ENCODE measurements at places on chromosomes 16 and 17.

GRCh38 chr16:88643644-88643932, 5.2 kb downstream of the IL17C start:
- DNase-seq = no peak

- DNase-seq = no peak
Observed at GRCh38 chr16:56262551-56263245, 71.4 kb downstream of the GNAO1 start.

DNA sequence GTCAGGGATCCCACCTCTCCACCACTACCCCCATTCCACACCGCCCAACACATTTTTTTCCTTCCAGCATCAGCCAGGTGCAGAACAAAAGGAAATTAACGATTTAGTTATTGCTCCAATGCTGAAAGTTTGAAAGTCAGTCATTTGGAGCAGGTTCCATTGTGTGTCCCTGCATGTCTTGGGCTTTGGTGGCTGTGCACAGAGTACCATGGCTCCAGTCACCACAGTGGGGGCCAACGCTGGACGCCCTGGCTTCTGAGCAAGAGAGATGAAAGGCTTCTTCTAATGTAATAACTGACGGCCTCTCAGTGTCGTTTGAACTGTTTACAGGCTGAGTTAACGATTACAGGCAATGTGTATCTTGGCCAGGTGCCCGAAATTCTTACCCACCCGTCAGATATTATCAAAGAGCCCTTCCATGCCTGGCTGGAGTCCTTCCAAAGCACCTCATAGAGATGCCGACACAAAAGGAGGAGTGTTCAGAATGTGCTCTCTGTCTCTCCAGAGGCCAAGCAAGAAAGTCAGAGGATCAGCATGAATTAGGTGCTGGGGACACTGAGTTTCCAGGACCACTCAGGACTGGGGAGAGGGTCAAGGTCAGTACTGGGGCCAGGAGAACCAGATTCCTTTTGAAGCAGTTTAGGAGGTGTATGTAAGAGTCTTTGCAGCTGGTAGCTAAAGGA, 25.9 kb downstream of the RNF43 start:
- DNase-seq = peak; percentile 67

DNA sequence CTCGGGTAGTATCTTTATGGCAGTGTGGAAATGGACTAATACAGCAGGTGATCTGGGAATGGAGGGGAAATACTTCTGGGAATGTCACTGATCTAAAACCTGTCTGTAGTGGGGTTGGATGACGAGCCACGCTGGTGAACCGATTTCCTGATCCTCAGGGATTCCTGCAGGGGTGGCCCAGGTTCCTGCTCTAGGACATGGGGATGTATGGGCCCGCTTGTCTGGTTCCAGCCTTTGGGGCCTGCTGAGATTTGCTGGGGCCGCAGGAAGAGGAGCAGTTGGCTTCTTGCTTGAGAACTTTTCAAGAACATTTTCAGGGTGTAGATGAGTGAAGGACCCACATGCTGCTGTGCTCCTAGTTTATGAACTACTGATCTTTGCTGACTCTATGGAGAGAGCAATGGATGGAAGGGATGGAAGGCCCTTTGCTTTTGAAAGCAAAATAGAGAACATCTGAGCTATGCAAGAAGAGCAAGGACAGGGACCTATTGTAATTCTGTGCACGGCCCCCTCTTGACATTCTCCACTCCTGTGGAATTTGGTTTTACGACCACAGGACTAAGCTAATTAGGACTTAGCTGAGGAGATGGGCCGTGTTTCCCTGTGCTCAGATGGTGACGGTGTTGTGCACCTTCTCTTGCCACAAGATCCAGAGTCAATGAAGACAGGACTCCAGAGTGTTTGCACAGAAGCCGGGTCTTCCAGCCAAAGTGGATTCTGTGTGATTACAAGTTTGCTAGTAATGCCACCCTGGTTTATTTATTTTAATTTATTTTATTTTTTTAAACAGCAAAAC, 90.5 kb downstream of the SEC14L1 start:
- DNase-seq = no peak

DNA sequence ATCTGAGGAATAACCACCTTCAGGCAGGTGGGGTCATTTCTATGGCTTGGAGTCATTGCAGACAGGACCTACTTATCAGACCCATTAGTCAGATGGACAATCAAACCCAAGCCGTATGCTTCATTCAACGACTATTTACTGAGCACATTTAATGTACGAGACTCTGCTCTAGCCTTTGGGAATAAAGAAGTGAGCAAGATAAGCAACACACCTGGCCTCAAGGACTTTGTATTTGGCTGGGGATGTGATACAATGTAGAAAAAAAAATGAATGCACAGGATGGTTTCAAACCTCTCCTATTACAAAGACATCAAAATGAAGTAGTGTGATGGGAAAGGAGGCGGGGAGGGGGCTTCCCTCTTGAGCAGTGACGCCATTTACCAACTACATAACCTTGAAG, 311.7 kb downstream of the PMP22 start:
- DNase-seq = no peak

- DNase-seq = no peak
Observed at GRCh38 chr17:15364615-15365014, 23.2 kb upstream of the TEKT3 start.

- no peak for DNase-seq
Observed at GRCh38 chr16:80265624-80266306, 275.0 kb upstream of the DYNLRB2 start.

GRCh38 chr17:63082273-63082861, 116.3 kb downstream of the TANC2 start:
- DNase-seq = no peak

GRCh38 chr17:80092959-80093358, 8.4 kb upstream of the GAA start:
- DNase-seq = no peak

DNA sequence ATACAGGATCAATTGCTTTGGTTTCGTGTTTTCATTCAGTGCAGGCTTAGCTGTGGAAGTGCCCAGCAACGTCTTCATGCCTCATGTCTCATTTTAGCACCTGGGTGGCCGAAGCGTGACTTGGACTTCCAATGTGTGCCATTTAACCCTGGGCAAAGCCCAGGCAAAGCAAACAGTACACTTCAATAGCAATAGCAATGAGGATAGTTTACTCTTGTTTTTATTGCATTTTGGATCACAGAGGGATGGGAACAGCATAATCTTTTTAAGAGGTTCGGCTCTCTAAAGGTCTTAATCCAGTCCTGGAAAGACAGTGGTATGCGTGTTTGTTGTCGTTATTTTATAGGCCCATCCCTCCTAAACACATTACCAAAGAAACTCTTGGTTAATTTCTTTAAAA, 86.2 kb downstream of the HS3ST3B1 start:
- no peak for DNase-seq

DNA sequence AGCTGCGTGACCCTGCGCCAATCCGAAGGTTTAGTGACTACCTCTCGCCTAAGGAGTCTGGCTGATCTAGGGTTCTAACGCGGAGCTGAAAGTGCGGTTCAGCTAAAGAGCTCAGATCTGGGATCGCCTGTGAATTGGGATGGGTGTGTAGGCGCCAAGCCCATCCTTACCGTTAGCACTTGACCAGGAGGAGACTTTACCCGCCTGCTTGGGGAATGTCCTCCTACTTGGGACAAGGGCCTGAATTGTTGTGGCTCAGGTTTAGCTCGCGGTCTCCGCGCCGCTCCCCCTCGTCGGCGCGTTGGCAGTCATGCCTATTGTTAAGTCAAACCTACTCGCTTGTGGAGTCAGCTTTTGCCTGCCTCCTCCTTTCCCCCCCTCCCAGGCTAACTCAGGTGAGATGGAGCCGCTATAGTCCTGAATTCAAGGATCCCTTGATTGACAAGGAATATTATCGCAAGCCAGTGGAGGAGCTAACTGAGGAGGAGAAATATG, 480 bp downstream of the MRPS7 start:
- no peak for DNase-seq

DNA sequence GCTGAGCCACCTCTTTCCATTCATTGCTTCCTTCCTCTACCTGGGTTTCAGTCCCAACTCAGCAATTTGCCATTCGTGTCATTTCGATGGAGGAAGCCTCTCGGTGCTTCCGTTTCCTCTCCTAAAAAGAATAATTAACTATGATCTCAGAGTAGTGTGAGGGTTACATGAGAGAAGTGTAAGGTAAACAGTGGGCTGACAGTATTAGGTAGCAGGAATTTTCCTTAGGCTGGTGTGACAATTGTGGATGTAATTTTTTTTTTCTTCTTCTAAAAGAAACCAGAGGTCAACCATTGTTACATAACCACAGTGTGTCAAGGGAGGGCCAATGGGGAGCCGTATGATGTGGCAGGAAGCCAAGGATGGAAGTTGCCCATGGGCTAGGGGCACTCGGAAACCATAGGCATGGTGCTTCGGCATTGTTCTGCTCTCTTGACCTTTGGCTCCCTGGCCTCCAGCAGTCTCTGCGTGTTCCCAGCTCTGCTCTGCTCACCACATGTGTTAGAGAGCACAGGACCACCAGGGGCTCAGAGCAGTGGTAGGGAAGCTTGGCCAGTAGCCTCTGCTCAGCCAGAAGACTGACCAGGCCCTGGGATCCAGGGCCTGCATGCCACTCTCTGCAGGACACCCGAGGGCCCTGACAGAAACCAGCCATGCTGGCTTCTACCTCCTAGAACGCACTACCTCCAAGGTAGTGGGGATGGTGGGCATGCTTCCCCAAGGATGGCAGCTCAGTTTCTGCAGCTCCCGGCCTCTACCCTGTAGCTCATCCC, 2.0 kb upstream of the TOP2A start:
- no peak for DNase-seq

- no peak for DNase-seq
Observed at GRCh38 chr17:41689497-41690299, 1.0 kb downstream of the EIF1 start.

DNA sequence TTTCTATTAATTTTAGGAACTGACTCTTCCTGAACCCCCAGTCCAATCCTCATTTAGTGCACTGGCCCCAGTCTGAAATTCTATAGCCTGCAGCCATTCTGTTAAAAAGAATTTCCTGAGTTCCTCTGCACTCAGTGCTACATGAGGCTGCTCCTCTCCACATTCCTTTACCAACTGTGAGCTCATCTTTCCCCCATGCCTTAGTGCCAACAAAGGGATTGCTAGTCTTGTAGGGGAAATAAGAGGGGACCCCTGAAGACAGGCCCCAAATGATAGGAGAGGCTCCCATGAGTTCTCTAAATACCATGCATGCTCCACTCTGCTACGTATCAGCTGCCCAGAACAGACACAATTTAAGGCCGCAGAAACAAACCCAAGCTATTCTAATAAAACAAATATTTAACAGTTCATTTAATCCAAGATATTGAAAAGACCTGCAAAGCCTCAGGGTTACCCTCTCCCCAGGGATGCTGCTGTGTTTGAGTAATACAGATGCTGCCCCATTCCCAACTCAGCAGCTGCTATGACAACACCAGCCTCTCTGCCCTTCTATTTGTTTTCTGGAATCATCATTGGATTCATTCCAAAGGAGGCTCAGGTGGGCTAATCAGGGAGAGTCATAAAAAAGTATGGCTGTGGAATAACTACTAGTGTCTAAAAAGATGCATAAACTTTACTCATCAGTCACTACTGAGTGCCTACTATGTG, 228.5 kb downstream of the TOX3 start:
- DNase-seq = peak; percentile 0

DNA sequence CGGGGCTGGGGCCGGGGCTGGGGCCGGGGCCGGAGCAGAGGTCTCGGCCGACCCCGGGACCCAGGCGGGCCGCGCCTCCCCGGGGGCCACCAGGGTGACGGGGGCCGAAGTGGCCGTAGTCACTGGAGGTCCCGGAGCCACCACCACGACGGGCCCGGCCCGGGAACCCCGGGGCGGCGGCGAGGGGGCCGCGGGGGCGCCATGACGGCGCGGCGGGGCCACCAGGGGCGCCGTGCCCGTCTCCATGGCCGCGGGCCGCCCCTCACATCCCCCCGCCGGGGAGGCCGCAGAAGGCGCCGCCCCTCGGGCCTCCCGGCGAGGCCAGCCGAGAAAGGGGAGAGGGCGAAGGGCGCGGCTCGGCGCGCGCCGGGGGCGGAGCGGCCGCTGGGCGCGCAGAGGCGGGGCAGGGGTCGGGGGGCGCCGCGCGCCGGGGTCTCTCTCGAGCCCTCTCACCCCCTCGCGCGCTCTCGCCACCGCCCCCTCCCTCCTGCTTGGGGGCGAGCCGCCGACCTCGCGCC, 297 bp downstream of the TBC1D10B start:
- DNase-seq = no peak

GRCh38 chr17:60094754-60095153, 16.0 kb upstream of the HEATR6 start:
- no peak for DNase-seq

- no peak for DNase-seq
Observed at GRCh38 chr16:30185683-30186421, 2.5 kb downstream of the CORO1A start.

- DNase-seq = no peak
Observed at GRCh38 chr16:12021578-12022253, 45.2 kb downstream of the SNX29 start.

DNA sequence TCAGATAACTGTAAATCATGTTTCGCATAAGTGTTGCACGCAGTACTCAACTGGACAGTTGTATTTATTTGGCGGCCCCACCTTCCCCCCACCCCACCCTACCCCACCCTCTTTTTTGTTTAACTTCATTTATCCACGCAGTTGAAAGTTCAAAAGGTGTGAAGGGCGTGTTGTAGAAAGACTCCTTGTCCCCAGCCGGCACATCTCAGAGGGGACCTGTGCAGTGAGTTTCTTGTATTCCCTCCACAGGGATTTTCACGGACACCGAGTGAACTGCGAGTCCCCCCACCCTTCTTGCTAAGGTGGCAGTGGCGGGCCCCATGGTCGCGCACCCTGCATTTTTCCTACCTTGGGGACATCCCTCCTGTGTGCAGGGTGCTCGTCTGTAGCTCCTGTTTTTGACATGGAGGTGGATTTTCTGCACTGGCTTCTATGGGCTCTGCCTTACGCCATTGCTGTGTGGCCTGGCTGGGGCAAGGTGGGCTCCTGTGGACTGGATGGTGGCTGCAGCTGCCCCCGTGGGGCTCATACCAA, 36.2 kb downstream of the ADCY7 start:
- DNase-seq = no peak

GRCh38 chr16:58013201-58013956, 12.2 kb downstream of the USB1 start:
- no peak for DNase-seq

- peak; percentile 63 for DNase-seq
Observed at GRCh38 chr17:57097832-57098421, 12.9 kb downstream of the AKAP1 start.

DNA sequence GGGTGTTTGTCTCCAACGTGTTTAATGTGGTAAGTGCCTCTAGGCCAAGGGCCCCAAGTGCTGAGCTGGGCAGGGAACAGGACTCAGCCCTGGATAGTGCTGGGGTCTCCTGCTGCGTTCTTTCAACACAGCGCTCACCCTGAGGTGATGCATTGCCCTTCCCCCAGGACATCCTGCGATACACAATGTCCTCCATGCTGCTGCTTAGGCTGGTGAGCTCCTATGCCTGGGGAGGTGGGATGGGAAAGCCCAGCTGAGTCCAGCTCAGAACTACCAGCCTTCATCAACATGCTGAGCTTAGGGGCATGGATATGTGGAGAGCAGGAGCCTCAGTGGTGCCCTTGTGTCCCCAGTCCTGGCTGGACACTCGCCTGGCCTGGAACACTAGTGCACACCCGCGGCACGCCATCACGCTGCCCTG, 563 bp downstream of the ZACN start:
- DNase-seq = no peak

GRCh38 chr16:87141402-87141801, 175.8 kb downstream of the C16orf95 start:
- no peak for DNase-seq

GRCh38 chr16:81560979-81561657, 116.5 kb downstream of the CMIP start:
- no peak for DNase-seq

Data from NCI-H187 treated with DMSO at 0.1 percent for 48 hours (cell line).